ENCODE measurements at places on chromosomes 3 and 15.

DNA sequence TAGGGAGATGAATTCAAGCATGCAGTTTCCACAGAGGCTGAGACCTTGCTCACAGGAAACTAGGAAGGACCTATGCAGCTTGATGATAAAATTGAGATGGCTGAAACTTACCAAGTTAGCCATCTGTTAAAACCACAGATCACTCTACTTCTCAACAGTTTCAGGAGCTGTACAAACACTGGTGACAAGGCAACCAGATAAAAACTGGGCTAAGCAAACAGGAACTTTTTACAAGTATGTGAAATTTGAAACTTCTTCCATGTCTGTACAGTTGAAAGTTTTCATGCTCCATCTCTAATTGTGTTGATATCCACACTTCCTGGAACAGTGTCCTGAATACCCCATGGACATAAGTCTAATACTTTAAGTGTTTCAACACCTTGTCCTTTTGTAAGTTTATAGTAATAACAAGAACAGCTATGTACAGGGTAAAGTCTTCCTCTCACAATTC is 78.2 kb downstream of the FAIM start:
- DNase-seq, result no peak

DNA sequence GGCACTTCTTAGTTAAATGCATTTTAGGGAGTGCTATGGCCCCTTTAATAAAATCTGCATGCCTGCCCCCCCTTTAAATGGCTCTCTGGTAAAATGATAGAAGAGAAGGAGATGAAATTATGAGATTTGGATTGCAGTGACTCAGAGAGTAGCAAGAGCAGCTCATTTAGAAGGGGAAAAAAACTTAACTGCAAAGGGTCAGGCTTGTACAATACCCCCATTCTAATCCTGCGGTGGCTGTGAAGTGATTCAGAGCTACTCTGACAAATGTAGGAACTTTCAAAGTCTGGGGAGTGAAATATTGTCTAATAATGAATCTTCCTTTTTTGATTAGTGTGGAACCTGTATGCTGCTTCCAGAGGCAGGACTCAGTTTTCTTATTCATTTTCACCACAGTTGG is 44.1 kb upstream of the TBC1D23 start:
- no peak for DNase-seq

- no peak for DNase-seq
These were observed 51.6 kb downstream of the SUCLG2 start for GRCh38 chr3:67602816-67603215.

DNA sequence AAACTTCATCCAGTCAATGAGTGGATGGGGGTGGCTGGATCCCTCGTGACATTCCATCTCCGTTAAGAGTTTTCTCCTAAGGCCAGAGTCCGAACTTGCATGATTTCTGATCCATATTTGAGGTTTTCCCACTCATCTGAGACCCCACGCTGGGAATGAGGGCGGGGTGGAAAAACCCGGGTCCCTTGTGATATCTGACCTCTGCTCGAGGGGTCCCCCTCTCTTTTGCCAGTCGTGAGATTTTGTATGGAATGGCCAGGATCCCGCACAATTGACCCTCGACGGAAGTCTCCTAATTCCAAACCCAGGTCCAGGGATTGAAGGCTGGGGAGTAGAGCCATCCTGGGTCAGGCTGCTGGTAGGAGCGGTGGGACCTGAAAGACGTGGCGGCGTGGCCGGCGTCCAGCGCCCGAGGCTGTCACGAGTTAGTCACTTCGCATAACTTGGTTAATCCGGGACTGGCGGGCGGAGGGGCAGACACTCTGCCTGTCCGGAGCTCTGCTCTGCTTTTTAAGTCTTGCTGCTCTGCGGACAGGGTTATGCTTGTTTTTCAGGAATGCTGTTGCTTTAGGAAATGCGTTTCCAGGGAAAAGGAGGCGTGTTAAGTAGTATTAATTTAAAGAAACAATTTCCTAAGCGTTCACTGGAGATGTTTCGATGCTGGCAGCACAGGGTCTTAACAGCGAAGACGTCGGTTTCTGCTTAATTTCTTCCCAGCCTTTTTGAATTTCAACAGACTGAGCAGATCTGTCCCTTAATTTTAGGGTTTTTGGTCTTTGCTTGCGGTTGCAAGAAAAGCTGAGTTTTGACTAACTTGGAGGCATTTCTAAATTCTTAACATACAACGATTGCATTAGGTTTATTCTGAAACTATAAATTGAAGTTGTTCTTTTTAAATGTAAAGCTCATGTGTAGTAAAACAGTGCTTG is 69.7 kb upstream of the LRRFIP2 start:
- no peak for DNase-seq

DNA sequence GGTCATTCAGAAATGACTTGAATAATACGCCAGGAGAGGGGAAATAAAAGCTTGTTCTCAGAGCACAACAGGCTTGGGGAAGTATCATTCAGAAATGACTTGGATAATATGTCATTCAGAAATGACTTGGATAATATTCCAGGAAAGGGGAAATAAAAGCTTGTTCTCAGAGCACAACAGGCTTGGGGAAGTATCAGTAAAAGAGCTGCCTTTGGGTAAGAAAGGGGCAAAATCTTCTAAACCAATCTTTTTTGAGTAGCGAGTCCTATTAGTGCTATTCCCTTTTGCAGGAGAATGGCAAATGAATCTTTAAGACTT is 20.9 kb downstream of the GABRR3 start:
- DNase-seq, result no peak

DNA sequence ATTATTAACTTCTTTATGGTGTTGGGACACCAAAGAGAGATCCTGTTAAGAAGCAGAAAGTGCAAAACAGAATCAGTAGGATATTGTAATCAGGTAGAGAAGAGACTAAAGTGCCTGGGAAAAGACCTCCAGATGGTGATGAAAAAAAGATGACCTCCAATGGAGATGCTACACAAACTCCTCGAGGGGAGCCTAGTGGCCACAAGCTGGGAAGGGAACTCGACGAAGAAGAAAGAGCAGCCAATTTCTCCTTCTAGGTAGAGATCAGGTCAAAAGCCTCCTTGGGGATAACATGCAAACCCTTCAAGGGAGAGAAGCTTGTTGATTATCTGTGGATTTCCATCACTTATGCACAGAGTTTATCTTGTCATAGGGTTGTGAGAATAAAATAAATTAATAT is 647.6 kb downstream of the ROBO2 start:
- no peak for DNase-seq

- DNase-seq, result no peak
These were observed 481.4 kb downstream of the NSUN3 start for GRCh38 chr3:94544131-94544789.

DNA sequence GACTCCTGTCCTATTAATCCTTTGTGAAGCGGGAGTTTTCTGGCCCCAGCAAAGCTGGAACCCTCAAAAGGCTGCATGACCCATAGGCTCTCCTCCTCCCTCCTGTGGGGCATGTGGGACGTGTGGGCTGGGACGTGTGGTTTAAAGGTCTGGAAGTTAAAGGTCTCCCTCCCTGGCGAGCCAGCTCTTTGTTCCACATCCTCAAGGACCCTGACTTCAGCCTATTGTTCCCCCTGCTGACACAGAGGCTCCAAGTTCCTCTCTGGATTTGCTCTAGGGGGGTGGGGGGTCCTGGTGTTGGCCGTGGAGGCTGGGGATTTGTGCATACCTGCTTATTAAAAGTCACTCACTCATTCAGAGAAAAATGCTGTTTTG is 44.2 kb downstream of the SMAD6 start:
- no peak for DNase-seq

Measured in activated effector memory CD4-positive, alpha-beta T cell treated with Interleukin-2 at 50 U/mL for 16 hours (primary cell).